ENCODE measurements at places on chromosomes 6 and 20.
A peak's percentile ranks its signal among the peaks of the same experiment; 100 is the strongest.

DNA sequence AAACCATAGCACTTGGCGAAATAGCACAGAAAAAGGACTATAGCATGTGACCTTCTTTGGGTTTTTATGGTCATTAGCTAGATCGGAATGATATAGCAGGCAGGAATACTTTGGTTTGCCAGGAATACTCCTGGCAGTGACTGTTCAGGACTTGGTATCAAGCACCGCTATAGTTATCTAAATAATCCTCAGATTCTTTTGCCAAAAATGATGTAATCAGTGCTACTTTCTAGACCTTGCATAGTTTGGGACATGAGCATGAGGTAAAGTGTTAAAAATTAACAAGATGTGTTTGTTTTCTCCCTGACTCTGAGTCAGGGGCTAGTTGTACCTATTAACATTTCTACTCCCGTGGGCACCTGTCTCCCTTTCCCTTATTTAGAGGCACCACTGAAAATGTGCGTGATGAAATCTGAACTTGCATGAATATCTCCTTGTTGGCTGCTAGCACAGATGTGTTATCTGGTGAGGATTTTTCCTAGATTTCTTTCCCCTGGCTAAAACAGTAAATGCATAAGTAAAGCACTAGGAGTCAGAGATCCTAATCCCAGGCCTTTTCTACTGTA, 511.0 kb downstream of the CDKAL1 start:
- DNase-seq, result no peak

- DNase-seq, result no peak
These were observed 5.8 kb downstream of the SPO11 start for GRCh38 chr20:57335392-57335791.

DNA sequence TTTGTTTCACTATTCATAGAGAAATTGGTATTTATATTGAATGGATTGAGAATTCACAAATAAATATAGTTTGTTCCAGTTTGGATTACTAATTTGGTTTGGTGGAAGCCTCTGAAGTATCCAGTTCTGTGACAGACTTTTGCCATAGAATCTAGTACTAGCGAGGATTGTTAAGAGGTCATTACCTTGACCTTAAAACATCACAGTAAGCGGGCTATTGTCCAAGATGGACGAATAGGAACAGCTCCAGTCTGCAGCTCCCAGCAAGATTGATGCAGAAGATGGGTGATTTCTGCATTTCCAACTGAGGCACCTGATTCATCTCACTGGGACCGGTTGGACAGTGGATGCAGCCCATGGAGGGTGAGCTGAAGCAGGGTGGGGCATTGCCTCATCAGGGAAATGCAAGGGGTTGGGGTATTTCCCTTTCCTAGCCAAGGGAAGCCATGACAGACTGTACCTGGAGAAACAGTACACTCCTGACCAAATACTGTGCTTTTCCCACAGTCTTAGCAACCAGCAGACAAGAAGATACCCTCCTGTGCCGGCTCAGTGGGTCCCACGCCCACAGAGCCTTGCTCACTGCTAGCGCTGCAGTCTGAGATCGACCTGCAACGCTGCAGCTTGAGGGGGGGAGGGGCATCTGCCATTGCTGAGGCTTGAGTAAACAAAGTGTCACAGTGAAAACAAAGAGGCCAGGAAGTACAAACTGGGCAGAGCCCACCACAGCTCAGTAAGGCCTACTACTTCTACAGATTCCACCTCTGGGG, 66.4 kb upstream of the NEDD9 start:
- DNase-seq, result no peak

DNA sequence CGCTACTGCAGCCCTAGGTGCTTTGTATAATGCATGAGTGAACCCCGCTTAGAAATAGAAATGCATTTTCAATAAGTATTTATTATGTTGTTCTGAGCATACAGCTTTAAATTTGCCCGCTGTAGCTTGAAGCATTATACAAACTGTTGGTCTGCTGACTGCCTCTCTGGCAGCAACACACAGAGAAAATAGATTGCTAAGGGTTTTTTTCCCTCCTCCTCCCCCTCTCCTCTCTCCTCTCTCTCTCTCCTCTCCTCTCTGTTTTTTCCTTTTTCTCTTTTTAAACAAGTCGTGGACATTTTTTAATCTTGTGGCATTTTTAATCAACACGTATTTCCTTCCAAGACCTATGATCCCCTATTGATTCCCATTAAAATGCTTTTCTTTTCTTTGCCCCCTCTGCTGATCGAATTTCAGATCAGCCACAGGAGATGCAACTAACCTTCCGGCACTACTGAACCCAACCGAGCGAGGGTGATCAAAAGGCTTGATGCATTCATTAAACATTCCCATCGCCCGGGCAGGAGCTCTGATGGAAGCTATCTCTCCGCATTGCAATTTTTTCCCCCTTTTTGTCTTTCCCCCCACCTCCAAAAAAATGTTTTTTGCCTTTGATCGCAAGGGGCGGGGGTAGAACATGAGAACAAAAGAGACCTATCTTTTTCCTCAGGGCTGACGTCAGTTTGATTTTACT, 90.7 kb upstream of the ARID1B start:
- DNase-seq, result peak; percentile 46

DNA sequence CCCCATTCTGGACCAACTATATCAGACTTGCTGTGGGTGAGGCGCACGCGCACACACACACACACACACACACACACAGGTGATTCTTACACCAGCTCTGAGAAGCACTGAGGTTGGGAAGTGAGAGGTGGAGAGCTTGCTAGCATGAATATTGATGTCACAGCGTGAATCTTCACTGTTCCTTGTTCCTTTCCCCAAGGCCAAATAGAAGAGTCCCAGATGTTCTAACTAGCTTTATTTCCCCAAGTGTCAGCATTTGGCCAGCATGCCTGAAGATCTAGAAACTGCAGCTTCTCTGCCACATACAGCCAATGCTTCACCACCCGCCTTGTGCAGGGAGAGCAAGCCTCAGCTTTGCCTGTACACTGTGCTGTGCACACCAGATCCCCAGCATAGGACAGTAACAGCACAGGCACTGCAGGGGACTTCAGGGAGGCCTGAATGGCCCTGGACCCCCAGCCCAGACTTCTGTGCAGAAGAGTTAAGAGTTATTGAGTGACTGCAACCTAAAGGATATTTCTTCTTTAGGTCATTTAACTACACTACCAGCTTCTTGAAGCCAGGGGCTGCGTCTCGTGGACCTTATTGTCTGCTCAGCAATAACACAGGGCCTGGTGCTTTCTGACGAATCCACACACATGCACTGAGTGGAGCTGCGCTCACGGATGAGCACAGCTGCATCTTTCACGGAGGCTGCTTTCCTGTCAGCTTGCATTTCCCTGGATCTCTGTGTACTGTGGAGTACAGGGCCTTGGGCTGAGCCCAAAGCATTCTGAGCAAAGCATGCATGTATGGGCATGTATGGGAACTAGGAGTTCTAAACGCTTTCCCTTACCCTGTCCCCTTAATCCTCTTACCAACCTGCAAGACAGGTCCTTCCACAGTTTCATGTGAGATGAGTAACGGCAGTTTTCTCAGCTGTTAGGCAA, 13.9 kb upstream of the CD93 start:
- no peak for DNase-seq

DNA sequence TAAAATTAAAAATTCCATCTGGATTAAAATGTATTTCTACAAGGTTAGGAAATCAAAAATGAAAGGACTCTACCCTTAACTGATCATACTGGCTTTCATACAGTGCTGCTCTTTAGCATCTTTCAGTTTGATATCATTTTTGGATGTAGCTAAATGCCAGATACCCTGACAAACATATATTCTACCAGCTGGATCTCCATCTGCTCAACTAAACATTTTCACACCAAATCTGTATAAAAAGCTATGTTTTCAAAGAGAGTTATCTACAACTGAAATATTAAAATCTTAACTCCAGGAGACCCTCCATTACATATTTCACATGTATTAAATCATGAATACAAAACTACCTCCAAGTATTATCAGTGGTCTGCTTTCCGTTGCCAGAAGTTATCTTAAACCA, 95.7 kb downstream of the EPHA7 start:
- DNase-seq, result no peak

GRCh38 chr6:7052443-7053011, 55.2 kb upstream of the RREB1 start:
- DNase-seq, result peak; percentile 49

DNA sequence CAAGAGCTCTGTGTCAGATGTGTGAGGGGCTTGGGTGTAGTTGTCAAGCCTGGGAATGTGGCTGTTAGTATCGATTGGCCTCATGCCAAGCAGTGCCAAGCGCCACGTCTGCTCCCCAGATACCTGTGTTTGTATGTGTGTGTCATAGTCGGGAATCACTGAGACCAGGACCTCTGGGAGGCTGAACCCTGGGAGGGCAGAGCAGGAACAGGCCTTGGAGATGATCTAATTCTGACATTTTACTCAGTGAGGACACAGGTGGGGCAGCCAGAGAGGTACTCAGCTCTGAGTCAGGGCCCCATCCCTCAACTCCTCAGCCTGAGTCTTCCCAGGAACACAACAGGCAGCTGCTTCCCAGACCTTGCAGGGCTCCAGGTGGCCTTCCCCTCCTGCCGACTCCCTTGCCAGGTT, 51.2 kb upstream of the FANCE start:
- no peak for DNase-seq

DNA sequence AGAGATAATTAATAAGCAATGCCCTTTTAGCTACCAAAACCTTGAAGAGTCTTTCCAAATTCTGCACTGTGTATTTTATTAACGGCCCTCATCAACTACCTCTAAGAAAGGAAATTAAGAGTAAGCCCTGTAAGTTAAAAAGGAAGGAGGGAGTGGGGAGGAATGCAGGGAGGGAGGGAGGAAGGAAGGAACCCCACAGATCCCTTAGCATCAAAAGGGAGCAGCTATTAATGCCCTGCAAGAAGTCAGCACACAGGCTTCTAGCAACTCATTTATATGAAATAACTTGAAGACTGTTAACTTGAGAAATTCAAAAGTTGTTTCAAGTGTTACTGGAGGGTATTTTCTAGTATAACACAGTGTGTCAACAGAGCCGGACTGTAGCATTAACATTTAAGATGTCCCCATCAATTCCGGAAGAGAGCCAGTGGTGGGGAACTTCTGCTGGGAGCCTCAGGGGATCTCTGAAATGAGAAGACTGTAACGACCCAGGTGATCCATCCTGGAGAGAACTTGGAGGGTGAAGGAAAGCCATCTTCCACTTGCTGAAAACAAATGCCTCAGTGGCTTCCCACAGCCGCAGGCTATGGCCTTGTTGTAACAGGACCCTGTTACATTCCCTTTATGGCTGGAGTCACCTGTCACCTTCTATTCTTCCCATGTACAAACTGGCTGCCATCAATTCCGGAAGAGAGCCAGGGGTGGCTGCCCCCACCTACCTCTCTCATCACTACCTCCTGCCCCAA, 33.2 kb downstream of the SLC22A23 start:
- no peak for DNase-seq

GRCh38 chr6:20438462-20439070, 36.9 kb downstream of the E2F3 start:
- DNase-seq, result no peak

GRCh38 chr6:52640170-52640569, 30.7 kb upstream of the TMEM14A start:
- DNase-seq, result no peak

GRCh38 chr6:121668259-121668658, 232.8 kb downstream of the GJA1 start:
- peak; percentile 19 for DNase-seq

- DNase-seq, result no peak
These were observed 58.6 kb upstream of the SLC32A1 start for GRCh38 chr20:38665506-38666285.

GRCh38 chr6:53594596-53594995, 49.7 kb upstream of the GCLC start:
- DNase-seq, result no peak

DNA sequence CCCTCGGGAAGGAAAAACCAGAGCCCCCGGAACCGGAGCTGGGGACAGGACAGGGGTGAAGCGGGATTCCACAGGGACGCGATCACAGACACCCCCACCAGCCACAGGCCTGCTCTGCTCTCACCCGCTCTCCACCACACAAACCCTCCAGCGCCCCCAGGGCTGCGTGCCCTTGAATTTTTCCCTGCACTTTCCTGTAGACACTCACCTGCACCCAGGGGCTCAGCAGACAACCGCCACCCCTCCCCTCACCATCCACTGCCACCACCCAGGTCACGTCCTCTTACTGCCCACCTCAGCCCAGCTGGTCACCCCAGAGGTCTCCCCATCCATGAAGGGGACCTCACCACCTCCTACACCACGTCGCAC, 631 bp downstream of the ULBP2 start:
- DNase-seq, result no peak

GRCh38 chr6:159089443-159089842, 44.7 kb upstream of the TAGAP start:
- DNase-seq, result no peak

- DNase-seq, result peak; percentile 58
These were observed 308.9 kb upstream of the THEMIS start for GRCh38 chr6:128209771-128210170.

- DNase-seq, result no peak
These were observed 344.4 kb downstream of the ESR1 start for GRCh38 chr6:152151920-152152319.

- DNase-seq, result no peak
These were observed 646 bp upstream of the CPNE5 start for GRCh38 chr6:36839749-36840431.

GRCh38 chr6:120935908-120936307, 398.4 kb downstream of the TBC1D32 start:
- no peak for DNase-seq

DNA sequence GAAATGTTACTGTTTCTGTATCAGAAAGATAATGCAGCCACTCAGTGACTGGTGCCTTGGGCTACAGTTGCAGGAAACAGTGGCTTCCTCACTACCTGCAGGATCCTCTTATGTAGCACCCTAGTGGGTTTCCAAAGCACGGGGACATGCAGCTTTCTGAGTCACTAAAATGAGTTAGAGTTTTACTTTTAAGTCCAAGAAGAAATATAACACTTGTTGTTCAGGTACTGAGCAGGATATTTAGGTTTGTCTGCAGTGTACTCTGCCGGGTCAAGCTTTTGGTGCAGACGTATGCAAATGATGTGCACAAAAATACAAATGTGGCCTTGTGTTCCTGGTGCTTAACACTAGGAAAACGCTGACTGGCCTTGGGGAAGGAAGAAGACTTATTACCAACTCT, 22.0 kb downstream of the ACSS1 start:
- no peak for DNase-seq

DNA sequence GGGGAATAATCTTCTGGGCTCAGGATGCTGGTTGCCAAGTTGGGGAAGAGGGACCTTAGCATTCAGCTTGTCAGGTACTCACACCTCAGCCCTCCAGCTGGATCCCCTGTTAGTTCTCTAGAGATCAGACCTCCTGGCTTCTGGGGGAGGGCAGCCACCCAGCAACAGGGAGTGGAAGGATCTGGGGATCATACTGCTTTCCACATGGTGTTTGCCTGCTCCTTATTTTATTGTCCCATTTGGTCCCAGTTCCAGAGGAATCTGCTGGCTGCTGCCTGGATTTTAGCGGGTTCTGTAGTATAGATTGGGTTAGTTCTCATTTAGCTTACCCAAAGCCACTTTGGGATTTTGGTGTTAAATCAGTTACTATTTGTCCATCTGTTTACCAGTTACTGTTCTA, 29.3 kb downstream of the KAT14 start:
- DNase-seq, result no peak

GRCh38 chr20:37940858-37941257, 37.9 kb downstream of the VSTM2L start:
- DNase-seq, result no peak
